Ovary (tissue), 10 donors: ENCODE measurements at places on chromosomes 7 and 10. TPM values are rescaled to one million over a fixed set of nuclear protein-coding genes. Genes with fewer than 3 reads are reported as not detected.

GRCh38 chr10:11822026-11822756 lies 965 bp upstream of the PROSER2 start:
- no peak for DNase-seq

- peak; percentile 69 for DNase-seq
These were observed 50.7 kb downstream of the HSPA12A start for GRCh38 chr10:116691635-116692034.

GRCh38 chr10:102517553-102517952 lies 13.8 kb downstream of the SUFU start:
- no peak for DNase-seq

HTRA1 gene
- total RNA-seq, result 194 TPM

TDRD1 gene
- 0.51 TPM for total RNA-seq

DIP2C gene
- total RNA-seq, result 25.7 TPM
